ENCODE measurements at places on chromosomes 12 and 14.
A peak's percentile ranks its signal among the peaks of the same experiment; 100 is the strongest.

- no peak for DNase-seq
These were observed 278.3 kb downstream of the ADGRD1 start for GRCh38 chr12:131232036-131232435.

DNA sequence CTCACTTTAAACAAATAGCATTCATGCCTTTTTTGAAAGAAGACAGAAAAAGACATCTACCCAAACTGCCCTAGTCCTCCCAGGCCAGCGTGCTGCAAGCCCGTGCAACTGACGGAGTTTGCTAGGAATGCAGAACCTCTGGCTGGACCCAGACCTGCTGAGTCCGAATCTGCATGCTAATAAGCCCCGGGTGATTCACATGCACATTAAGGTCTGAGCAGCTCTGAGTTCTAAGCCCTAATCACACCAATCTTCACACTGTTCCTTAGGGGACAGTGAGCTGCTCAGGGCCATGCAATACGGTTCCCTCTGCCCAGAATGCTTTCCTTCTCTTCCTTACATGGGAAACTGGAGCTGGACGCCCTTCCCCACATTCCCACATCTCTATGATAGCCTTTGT, 25.2 kb downstream of the HAL start:
- no peak for DNase-seq

- peak; percentile 46 for DNase-seq
These were observed 885.8 kb upstream of the TMEM132C start for GRCh38 chr12:127381043-127381668.

DNA sequence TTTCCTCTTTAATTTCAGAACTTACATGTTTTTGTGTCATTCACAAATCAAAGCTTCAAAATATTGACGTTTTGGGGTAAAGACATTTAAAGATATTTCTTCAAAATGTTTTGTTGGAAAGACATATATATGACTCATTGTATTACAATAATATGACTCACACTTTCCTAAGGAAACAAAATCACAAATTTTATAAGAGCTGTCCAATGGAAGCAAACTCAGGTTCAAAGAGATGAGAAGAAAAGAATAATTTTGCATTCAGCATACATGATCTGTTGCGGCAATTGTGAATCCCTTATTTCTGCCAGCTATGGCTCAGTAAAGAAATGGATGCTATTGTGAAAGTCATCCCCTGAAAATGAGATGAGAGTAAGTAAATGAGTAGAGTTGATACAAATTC, 82.7 kb downstream of the GRIP1 start:
- no peak for DNase-seq

DNA sequence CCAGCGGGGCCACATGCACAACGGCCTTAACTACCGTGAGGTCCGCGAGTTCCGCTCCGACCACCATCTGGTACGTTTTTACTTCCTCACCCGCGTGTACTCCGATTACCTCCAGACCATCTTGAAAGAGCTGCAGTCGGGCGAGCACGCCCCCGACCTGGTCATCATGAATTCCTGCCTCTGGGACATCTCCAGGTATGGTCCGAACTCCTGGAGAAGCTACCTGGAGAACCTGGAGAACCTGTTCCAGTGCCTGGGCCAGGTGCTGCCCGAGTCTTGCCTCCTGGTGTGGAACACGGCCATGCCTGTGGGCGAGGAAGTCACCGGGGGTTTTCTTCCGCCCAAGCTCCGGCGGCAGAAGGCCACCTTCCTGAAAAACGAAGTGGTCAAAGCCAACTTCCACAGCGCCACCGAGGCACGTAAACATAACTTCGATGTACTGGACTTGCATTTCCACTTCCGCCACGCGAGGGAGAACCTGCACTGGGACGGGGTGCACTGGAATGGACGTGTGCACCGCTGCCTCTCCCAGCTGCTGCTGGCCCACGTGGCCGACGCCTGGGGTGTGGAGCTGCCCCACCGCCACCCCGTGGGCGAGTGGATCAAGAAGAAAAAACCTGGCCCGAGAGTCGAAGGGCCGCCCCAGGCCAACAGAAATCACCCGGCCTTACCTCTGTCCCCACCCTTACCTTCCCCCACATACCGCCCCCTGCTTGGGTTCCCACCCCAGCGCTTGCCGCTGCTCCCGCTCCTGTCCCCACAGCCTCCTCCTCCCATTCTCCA, 155.7 kb upstream of the AMIGO2 start:
- no peak for DNase-seq

DNA sequence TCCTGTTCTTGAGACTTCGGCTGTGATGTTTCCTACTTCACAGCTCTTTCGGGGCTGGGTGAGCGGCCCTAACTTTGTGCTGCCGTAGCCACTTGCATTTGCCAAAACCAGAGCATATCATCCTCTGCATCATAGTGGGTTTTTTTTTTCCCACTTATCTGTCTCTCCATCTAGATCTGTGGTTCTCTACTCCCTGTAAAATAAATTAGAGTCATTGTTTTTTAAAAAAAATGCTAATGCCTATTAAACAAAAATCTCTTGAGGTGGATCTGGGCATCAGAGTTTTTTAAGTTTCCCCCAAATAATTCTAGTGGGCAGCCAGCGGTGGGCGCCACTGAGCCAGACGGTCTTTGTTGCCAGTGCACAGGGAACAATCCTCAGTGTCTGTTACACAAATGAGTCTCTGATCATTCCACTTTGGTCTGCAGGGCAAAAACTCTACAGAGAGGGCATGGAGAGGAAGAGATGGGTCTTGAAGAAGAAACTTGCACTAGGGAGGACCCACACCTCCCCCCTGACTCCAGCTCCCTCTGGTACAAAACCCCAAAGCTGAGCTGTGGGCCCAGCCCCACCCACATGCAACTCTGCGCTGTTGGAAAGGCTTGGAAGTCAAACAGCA, 62.4 kb upstream of the BCL2L14 start:
- no peak for DNase-seq

DNA sequence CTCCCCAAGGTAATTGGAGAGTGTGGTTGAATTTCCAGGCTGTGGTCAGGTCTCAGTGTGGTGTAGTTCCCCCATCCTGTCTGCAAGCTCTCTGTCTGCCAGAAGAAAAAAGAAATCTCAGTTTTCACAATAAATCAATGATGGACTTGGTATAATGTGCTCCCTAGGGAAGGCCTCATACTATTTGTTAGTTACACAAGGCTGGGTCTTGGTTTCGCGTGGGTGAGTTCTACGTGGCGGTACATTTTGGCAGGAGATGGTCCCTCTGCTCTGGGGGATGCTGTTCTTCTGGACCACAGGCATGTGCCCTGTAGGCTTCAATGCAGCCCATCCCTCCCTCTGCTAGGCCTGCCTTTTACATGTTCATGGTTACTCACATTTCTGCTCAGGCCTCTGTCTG, 206.4 kb upstream of the PELI2 start:
- no peak for DNase-seq

- no peak for DNase-seq
These were observed 736.5 kb upstream of the LMO3 start for GRCh38 chr12:17342381-17342961.
